Calu3 (cell line): ENCODE measurements at places on chromosomes 13 and 19. TPM values are rescaled to one million over a fixed set of nuclear protein-coding genes. Genes with fewer than 3 reads are reported as not detected.

- peak; percentile 59 for DNase-seq
Measured at GRCh38 chr13:50244713-50245574, 229.7 kb downstream of the KCNRG start.

The PRDX2 gene
- 121 and 135 TPM in 2 replicates for total RNA-seq

GRCh38 chr13:72412481-72412880 lies 314.9 kb downstream of the MZT1 start:
- no peak for DNase-seq

- no peak for DNase-seq
Measured at GRCh38 chr13:105272660-105273631, 1262.5 kb downstream of the EFNB2 start.

GRCh38 chr19:49677901-49678674 lies 1.0 kb downstream of the PRMT1 start:
- peak; percentile 86 for DNase-seq

The ATP4B gene
- total RNA-seq = not detected in 2 replicates

- no peak for DNase-seq
Measured at GRCh38 chr13:59480396-59481259, 683.1 kb downstream of the DIAPH3 start.

- no peak for DNase-seq
Measured at GRCh38 chr13:28531077-28531844, 36.3 kb upstream of the FLT1 start.

DNA sequence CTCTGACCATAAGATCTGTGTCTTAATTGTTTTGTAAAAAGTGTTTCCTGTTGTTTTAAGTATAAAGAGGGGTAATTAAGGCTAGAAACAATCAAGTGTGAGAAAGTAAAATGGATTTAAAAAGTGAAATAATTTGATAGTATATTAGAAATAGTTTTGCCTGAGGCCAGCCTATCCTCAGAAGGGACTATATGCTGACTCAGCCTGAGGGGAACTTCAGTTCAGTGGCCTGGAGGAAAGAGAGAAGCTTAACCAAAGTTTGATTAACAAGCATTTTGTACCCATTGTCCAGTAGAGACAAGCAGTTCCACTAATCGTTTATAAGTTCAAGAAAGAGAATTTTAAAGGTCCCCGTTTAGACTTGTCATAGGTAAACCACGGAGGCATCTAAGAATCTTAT lies 1793.2 kb upstream of the PRR20A start:
- no peak for DNase-seq
